ENCODE measurements at places on chromosomes 3 and 15.

DNA sequence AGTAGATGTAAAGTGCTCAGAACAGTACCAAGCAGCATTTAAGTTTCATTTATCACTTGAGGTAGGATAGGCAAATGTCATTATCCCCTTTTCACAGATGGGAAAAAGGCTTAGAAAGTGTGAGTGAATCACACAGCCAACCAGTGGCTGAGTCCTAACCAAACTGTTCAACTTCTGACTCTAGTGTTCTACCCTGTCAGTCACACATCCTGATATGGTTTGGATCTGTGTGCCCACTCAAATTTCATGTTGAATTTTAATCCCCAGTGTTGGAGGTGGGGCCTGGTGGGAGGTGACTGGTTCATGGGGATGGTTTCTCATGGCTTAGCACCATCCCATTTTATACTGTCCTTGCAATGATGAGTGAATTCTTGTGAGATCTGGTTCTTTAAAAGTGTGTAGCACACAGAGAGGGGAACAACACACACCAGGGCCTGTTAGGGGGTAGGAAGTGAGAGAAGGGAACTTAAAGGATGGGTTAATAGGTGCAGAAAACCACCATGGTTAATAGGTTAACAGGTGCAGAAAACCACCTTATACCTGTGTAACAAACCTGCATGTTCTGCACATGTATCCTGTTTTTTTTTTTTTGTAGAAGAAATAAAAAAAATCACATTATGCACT lies 304.7 kb downstream of the SUCLG2 start:
- peak; percentile 57 for DNase-seq

DNA sequence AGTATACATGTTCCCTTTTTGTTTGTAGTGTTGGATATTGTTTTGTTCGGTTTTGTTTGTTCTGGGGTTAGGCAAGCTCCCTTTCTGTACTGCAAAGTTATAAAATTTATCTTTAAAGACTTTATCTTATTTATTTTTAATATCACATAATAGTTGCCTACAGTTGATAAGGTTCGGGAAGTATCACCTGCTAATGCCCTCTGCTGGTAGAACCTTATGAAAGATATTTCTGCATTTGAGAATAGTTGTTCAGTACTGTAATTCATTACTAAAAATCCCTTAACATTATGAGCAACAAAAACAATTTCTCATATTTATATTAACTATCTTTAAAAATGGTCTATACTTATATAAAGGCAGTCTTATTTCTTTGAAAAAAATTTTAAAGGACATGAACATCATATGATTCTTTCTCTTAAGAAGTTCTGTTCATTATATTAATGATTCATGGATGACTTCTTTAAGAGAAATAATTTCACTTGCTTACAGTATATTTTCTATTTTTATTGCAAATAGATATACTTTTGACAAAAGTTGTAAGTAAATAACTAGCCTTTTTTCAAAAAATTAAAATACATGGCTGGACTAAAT lies 1126.8 kb downstream of the SI start:
- DNase-seq, result no peak

DNA sequence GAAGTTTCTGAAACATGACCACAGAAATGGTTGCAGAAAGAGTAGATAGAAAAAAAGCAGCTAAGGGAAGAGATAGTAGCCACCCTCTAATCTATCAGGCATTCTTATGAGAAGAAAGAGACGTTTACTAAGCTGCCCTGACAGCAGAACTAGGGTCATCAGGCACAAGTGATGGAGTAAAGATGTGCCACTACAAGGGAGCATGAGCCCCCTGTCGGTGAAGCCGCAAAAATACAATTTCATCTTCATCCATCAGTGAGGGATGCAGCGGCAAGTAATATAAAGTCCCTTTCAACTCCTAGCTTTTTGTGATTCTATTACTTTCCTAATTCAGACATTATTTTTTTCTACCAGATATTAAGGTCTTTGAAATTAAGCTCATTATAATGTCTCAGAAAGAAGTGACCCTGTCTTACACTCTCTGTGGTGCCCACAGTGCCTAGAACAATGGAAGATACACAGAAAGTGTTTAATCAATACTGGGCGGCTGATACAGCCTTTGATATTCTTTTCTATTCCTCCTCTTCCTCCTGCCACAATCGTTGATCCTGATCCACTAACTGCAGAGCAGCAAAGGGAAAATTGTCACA lies 651.6 kb downstream of the NTRK3 start:
- peak; percentile 13 for DNase-seq

GRCh38 chr3:53144862-53145712 lies 14.9 kb upstream of the RFT1 start:
- no peak for DNase-seq

- DNase-seq, result no peak
These were observed 562.8 kb downstream of the NAALADL2 start for GRCh38 chr3:175421902-175422301.

DNA sequence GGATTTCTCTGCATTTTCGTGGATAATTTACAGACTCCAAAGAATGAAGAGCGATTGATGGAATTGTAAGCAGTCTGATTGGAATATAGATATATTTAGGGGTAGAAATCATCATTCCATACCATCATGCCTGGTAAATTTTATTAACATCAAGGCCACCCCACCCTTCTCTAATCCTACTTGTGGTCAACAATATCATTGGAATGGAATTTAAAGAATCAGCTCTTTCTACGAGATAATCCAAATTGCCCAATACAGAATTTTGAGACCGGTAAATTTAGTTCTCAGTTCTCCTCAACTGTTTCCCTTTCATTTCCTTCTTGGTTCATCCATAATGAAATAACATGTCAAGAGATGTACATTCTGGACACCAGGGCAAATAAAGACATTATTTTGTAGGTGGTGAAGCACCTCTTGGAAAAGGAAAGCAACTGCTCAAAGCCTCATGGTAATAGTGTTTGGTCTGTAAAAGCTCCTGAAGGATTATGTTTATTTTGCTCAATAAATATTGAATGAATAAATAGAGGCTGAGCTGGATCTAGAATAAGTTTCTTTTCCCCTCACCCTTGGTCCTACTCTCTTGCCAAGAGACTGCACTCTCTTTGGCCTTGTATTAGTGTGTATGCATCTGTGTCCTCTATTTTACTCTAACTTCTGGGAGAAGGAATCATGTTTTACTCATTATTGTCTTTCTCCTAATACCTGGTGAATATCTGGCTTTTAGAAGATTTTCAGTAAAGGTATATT lies 133.7 kb upstream of the BCL6 start:
- DNase-seq, result no peak

GRCh38 chr3:8341821-8342247 lies 159.8 kb upstream of the LMCD1 start:
- DNase-seq, result no peak

DNA sequence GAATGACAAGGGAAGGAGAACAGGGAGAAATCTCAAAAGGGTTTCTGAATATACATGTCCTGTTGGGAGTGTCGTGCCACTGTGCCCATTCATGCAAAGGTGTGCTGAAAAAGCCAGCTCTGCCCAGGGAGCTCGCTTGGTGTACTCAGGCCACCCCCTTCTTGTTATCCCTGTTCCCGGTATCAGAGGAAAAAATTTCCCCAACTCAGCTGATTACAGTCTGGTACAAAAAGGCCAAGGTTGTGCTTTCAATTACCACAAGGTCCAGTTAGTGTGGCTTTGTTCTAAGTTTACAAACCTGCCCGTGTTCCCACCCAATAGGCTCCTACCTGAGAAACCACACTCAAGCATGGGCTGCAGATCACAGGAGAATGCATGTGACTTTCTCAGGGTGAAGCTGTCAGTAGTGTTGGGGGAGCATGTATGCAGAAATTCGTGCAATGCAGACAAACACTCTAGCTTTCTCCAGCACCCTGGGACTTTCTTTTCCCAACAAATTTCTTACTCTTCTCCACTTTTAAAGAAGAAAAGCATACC lies 648.5 kb downstream of the NR2F2 start:
- no peak for DNase-seq

DNA sequence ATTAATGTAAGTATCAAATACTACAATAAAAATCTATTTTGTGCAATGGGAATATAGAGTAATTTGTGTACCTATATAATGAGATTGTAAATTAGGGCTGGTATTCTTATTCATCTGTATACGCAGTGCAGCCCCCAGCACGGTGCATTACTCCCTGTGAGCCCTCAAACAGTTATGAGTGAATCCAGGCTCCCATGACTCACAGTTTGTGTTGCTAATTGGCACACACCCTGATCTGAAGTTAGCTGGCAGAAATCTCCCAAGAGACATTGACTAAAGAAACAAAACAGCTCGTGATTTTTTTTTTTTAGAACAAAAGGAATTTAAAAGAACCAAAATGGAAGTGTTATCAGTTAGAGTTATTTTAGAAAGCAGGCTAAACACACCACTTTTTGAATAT lies 15.7 kb downstream of the GK5 start:
- no peak for DNase-seq

DNA sequence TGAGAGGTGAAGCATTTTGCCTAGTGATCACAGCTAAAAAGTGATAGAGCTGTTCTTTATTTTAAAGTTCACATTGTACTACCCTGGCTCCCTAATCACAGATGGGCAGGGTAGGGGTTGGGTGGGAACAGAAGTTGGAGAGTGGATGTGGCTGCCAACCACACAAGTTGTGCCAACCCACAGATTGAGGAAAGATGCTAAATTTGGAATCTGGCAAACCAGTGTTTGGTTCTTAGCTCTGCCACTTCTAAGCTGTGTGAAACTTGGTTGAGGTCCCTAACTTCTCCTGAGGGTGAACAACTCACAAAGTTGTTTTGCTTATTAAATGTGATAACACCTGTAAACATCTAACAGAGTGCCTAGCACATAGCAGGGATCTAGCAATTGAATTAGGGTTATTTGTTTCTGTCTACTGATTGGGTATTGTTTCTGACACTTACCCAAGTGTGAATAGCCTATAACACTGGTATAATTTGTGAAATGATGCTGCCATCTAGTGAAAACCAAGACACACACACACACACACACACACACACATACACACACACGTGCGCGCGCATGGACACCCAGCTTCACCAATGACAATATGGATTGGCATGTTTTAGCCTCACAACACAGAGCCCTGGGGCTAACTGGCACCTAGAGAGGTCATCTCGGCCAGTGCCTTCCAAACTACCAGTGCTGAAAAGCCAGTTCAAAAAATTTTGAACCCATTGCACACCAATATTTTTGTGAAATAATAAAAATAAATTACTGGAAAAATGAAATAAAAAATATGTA lies 25.3 kb downstream of the ADGRG7 start:
- DNase-seq, result no peak

DNA sequence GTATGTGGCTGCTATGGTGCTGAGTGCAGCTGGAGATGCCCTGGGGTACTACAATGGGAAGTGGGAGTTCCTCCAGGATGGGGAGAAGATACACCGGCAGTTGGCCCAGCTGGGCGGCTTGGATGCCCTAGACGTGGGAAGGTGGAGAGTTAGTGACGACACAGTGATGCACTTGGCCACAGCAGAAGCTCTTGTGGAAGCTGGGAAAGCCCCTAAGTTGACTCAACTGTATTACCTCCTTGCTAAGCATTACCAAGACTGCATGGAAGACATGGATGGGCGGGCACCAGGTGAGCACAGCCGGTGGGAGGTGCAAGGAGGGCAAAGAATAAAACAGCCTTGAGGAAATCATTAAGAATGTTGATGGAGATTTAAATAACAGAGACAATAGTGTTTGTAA lies 2.9 kb downstream of the ADPRH start:
- peak; percentile 58 for DNase-seq

DNA sequence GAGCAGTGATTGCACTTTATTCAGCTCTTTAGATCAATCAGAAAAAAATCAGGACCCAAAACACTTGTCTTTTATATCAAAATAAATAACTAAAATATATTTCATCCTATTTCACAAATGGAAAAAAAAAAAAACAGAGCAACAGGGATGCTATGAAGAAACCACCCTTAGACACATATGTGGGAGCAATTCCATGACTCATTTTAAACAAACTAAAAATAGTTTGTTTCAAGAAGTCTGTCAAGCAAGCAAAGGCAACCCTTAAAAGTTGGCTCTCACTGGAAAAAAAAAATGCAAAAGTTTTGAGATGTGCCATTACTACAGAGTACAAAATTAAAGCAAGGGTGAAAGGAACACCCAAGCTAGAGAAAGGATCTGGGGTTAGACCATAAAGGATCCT lies 5.7 kb downstream of the ATP13A3 start:
- DNase-seq, result no peak

DNA sequence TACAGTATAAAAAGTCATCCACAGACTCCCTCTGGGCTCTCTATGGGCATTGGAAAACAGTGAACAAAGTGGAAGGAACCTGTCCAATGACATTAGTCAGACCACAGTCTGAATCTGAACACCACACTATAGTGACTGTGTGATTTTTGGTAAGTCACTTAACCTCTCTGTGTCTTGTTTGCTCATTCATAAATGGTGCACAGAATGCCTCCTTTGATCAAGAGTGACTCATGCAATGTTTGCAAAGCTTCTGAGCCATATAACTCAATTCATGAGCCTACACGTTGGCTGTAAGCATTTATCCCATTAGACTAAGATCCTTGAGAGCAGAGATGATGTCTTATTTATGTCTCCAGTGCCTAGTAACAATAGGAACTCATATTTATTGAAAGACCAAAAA lies 46.7 kb downstream of the SV2B start:
- DNase-seq, result no peak

DNA sequence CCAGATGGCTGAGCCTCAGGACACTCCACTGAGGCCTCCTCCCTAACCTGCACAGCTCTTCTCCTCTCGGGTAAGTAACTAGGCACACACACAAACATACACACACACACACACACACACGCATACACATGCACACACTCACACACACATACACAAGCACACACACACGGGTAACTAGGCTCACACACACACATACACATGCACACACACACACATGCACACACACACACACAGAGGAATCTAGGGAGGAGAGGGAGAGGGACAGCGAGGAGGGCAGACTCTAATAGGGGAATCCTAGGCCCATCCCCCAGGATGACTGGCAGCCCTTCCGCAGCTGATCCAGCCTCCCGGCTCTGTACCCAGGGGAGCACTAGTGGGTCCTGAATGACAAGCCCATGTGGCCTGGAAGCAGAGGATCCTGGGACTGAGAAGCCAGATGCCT lies 177.4 kb upstream of the LINGO1 start:
- DNase-seq, result no peak

DNA sequence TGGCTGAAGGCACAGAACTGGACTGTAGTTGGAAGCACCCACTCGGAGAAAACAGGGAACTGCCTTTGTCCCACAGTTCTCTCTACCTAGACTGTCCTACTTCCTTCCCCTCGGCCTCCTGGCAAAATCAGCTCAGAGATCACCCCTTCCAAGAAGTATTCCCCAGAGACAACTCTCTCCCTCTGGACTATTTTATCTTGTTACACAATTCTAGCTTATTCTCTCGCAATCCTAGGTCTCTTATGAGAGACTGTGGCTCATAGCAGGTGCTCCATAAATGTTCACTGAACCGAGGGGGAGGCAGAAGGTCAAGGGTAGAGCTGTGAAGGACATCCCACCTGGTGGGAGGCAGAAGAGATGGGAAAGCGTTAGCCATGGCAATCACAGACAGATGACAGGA lies 10.6 kb downstream of the HEG1 start:
- DNase-seq, result no peak
